Foreskin fibroblast (primary cell): ENCODE measurements at places on chromosomes 1 and 21.
A peak's percentile ranks its signal among the peaks of the same experiment; 100 is the strongest.

DNA sequence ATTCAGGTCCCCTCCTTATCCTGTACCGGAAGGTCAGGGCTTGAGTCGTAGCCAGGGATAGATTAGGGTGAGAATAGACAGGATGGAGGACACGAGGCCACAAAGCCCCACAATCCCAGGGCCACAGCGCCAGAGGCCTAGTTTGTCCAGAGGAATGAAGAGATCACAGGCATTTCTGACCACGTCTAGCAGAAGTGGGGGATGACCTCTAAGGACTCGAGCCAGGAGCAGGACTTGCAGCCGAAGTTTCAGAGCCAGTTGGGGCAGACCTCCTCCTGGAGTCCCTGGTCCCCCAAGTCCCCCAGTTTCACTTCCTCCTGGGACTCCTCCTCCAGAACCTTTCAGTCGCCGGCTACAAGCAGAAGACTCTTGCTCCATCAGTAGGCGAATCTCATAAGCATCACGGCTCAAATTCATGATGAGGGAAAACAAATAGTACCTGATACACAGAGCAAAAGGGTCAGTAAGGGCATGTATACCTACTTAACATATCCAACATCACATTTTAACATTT, 2.3 kb upstream of the ITGA10 start:
- no peak for DNase-seq

- DNase-seq = no peak
Measured at GRCh38 chr1:107920561-107920960, 44.4 kb downstream of the VAV3 start.

- no peak for DNase-seq
Measured at GRCh38 chr1:80629304-80629837, 1171.4 kb upstream of the ADGRL2 start.

DNA sequence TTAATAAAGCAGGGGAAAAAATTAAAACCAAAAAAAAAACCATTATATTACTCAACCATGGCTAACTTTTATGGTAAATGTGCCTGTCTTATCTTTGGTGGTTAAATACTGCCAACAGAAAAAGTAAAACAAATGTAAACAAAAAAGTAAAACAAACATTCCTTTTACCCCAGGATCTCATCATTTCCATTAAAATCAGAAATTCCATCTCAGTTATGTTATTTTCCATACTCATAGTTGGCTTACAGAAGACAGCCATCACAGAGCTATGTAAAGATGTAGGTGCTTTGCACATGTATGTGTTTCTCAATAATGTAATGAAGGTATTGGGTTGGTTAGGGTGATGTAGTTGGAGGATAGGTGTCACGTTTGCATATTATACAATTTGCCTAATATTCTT, 185.0 kb downstream of the KCNK2 start:
- DNase-seq = no peak

- no peak for DNase-seq
Measured at GRCh38 chr1:239739919-239740318, 351.8 kb upstream of the FMN2 start.

- DNase-seq = no peak
Measured at GRCh38 chr1:29856340-29857114, 620.2 kb downstream of the PTPRU start.

GRCh38 chr1:26066857-26067256, 573 bp downstream of the TRIM63 start:
- DNase-seq = no peak

DNA sequence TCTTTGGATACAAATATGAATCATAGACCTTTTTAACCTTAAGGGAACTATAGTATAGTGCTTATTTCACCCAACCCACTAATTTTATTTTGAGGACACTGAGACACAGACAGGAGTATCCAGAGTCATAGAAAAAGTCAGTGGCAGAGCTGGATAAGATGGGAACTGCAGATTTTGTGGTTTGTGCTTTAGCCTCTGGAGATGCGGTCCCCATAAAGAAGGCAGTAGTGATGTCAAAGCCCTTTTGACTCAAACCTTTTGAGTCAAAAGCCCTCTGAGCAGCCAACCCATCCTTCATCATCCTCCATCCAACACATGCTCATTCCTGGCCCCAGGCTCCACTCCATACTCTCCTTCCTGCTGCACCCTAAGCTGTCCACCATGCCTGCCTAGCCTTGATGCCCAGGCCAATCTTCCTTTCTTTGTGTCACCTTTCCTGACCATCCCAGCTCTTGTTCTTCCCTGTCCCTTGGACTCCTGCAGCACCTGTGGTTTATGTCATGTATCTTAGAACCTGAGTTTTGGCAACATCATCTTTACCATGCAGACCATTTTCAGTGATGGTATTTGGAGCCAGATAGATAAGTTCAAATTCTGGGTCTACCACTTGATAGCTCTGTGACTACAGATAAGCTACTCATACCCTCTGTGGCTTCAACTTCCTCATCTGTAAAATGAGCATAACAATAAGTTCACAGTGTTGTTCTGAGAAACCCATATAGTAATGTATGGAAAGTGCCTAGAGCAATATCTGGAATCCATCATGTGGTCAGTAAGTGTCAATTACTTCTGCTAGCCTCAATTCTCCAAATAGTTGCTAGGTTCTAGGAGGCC, 20.1 kb downstream of the SLAMF1 start:
- no peak for DNase-seq

GRCh38 chr1:166616206-166616605, 223.1 kb upstream of the POGK start:
- no peak for DNase-seq

GRCh38 chr1:6419804-6420453, at the start of gene HES2:
TSS of gene HES2 (minus strand) at chr1:6419919. CDS start at chr1:6419820, 99 bp downstream.
- DNase-seq = no peak

DNA sequence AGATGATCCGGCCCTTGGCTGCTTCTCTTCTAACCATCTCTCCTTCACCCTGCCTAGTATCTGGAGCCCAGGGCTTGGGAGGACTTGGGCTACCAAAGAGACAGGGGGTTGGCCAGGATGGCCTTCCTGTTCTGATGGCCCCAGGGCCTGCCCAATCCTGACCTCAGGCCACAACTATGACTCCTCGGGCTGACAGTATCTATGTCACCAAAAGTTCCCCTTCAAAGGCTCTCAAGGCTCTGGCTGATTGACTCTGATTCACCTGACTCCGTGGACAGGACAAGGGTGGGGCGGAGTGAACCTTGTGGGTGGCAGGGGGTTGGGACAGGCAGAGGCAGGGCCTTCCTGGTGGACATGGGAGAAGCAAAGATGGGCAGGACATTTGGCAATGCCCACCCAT, 12.7 kb downstream of the MEF2D start:
- no peak for DNase-seq

DNA sequence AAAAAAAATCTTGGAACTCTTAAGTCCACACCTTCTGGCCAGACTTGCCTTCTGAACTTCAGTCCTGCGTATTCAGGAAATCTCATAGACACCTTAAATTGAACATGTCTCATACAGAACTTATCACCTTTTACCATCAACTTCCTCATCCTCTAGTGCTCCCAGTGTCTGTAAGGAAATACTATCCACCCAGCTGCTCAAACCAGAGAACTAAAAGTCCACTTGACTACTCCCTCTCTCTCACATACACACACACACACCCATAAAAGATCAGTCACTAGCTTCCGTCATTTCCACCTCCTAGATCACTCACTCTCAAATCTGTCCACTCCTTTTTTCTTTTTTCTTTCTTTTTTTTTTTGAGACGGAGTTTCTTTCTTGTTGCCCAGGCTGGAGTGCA, 10.9 kb upstream of the CAP1 start:
- DNase-seq = no peak

DNA sequence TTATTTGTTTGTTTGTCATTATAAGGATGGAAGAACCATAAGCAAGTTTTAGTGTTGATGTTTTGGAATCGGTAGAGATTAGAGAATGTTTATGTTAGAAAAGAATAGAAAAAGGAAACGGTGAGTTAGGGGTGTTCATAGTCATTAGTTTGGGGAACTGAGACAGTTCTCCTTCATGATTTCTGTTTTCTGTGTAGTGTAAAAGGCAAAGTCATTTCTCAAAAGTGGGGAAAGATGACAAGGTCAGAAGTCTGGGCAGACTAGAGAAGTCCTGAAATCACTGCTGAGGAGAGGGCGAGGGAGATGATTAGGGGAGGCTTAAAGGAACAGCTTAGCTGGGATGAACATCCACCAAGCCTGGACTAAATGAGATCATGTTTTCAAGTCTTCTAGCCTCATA, 498.9 kb downstream of the TTLL7 start:
- no peak for DNase-seq

DNA sequence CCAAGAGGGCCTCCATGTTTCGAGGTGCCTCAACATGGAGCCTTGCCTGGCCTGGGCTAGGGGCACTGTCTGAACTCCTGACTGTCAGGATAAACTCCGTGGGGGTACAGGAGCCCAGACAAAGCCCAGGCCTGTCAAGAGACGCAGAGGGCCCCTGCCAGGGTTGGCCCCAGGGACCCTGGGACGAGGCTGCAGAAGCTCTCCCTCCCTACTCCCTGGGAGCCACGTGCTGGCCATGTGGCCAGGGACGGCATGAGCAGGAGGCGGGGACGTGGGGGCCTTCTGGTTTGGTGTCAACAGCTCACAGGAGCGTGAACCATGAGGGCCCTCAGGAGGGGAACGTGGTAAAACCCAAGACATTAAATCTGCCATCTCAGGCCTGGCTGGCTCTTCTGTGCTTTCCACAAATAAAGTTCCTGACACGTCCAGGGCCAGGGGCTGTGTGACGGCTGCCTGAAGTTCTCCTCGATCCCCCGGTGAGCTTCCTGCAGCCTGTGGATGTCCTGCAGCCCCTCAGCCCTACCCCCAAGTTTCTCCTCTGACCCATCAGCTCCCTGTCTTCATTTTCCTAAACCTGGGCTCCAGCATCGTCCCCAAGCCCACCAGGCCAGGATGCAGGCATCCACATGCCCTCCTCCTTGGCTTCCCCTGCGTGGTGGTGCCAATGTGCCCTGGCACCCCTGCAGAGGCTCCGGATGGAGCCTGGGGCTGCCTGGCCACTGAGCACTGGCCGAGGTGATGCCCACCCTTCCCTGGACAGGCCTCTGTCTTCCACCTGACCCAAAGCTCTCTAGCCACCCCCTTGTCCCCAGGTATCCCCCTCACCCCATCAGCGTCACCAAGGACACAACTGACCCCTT, 12.8 kb upstream of the LRRC3 start:
- DNase-seq = no peak

DNA sequence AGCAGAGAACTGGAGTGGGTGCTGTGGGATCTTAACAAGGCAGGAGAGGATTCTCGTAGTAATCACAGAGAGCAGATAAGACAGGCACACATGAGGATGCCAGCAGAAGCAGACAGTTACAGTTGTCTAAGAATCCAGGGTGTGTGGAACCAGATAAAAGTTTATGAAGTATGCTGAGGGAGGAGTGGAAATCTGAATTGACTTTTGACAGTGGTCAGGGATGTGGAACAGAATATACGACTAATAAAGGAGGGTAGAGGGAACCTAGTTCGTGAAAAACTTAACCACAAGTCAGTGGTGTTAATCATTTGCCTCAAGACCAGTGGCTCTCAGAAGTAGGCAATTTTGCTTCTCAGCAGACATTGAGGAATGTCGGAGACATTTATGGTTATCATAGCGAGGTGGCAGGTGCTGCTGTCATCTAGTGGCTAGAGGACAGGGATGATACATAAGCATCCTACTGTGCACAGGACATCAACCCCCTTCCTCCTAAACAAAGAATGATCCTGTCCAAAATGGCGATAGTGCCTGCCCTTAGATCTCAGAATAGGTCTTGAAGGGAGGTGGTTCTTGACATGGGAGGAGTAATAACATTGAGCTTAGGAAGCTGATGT, 3.0 kb downstream of the LRRC8D start:
- DNase-seq = no peak

DNA sequence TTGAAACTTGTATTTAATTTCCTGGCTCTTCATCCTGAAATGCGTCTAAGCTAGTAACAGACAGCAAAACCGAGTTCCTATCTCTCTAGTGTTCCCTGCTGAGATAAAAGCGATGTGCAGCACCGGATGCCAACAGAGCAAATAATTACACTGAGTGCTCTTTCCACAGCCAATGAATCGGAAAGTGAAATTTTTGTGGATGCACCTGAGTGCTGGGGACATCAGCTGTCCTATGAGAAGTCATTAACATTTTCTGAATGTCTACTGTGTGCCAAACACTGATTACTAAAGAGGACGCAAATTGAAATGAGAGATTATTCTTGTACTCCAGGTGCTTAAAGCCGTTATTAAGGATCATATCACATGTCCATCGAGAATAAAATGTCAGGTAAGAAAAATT, 278.0 kb downstream of the RGS7 start:
- DNase-seq = no peak

GRCh38 chr1:78291418-78291817, 199.4 kb upstream of the PTGFR start:
- peak; percentile 53 for DNase-seq

DNA sequence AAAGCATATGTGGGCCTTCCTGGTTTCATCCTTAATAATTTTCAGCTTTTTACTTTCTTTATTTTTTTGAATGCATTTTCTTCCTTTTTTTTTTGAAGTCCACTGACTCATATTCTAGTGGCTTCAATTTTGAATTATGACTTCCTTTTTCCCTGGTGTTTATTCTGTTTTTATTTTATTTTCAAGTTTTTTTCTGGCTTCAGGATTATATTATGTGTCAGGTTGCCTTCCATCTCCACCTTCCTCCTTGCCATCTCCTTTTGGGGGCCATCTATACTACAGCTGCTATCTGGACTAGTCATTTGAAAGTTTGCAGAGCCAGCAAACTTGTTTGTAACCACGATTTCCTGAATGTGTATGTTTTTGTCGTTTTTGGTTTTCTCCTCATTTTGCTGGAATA, 117.6 kb downstream of the LEPR start:
- DNase-seq = no peak

DNA sequence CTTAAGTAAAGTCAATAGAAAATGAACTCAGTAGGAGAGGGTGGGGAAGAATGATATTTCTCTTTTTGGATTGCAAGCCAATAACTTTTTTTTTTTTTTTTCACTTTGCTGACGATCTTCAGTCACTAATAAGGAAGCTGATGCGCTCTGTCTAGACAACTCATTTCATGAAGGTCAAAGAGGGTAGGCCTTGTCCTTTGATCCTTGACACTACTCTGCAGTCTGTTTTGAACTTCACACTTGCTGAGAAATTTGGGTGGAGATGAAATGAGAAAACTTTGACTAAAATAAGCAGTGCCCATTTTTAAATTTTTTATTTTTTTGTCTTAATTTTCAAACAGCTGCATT, 20.9 kb upstream of the PLXNA2 start:
- no peak for DNase-seq

DNA sequence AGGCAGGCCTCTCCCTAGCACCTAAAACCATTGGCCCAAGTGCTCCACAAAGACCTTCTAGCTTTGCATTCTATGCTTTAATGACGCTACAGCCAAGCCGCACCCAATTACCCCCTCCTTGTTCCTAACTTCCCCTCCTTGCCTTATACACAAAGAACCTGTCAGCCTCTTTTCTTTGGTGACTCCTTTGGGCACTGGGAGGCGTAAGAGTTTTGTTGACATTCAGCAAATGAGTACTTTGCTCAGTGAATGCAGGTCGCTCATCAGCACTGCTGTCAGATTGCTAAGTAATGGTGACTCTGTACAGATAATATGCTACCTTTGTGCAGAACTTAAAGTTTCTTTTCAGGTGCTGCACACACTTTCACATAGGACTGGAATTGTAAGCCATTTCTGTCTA, 187.6 kb upstream of the FAM78B start:
- no peak for DNase-seq

GRCh38 chr1:208965351-208965750, 618.2 kb upstream of the CAMK1G start:
- no peak for DNase-seq

GRCh38 chr1:31335007-31335406, 37.9 kb downstream of the FABP3 start:
- DNase-seq = peak; percentile 15

GRCh38 chr1:156048663-156049258, 4.8 kb downstream of the UBQLN4 start:
- no peak for DNase-seq
